ENCODE measurements at places on chromosomes 6 and 20.

GRCh38 chr6:25017932-25018567 is 82.3 kb upstream of the RIPOR2 start:
- peak; percentile 58 for DNase-seq

DNA sequence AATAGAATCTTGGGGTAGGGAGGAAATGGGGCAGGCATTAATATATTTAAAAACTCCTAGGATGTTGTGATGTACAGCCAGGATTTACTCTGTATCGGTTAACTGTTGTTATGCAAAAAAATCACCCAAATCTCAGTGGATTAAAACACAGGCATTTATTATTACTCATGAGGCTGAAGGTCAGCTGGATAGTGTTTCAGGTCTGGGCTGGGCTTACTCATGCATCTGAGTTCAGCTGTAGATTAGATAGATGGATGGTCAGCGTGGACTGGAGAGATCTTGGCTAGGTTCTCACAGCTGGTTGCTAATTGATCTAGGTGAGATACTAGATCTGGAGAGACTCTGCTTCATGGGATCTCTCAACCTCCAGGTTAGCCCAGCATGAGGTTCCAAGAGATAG is 131.4 kb downstream of the BTBD3 start:
- peak; percentile 5 for DNase-seq

DNA sequence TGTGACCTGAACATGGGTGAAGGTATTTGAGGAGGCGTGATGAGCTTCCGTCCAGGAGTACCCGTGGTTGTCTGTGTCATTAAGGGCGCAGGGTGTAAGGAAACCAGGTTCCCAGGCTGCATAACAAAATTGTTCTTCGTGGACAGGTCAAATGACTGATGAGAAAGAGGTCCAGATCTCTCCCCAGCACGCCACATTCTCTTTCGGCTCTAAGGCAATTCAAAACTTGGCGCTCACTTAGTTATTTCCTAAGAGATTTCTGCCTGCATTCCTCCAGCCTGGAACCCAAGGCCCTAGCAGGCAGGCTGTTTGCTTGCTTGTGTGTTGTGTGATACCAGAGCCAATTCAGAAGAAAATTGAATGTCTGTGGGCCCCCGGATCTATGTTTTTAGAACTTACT is 139.9 kb downstream of the AGPAT4 start:
- no peak for DNase-seq

DNA sequence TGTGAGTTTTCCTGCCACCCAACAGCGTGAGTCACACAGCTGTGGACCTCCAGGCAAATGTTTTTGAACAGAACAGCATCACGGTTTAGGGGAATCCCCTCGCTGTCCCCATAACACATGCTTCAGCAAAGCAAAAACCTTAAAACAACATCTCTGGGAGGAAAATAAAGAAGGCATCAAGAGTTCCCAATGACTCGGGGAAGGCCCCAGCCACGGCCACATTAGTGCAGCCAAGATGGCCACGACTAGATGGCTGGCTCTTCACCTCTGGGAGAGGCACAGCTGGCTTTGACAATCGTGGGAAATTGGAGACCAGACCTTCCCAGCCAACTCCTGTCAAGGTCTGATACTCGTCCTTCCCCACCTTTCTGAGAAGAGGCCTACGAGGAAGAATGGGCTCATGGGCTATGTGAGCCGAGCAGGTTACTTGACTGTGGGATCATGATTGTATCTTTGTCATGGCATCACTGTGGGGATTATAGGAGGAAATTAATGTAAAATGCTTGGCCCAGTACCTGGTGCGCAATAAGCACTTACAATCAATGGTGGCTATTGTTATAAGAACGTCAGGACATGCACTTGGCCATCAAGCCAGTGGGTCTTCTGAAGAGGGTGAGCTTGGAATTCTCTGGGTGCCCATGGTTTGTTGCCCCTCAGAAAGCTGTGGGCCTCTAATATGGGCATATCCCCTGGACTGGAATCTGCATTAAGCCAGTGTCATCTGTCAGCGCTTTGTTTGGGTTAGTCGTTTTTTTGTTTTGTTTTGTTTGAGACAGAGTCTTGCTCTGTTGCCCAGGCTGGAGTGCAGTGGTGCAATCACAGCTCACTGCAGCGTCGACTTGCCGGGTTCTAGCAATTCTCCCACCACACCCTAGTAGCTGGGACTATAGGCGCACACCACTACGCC is 43.6 kb downstream of the FGD2 start:
- peak; percentile 60 for DNase-seq

DNA sequence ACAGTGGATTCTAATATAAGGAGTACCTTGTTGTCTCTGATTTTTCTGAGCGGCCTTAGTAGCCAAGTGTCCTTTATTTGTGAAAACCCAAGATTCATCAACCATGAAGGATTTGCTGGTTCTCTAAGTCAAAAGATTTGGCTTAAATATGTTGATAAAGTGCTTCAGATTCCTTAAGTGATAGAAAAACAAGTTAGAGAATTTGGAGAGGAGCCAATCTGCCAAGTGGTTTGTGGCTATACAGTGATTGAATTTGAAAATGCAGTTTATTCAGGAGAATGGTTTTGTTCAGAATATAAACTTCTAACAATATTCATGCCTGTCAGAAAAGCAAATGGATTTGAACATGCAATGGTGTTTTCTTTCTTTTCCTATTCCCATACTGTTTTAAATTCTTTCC is 54.8 kb downstream of the CAP2 start:
- no peak for DNase-seq

- no peak for DNase-seq
Observed at GRCh38 chr6:149446791-149447376, 37.9 kb downstream of the ZC3H12D start.
